ENCODE measurements at places on chromosomes 16 and 17. TPM values are rescaled to one million over a fixed set of nuclear protein-coding genes. Genes with fewer than 3 reads are reported as not detected.

The ATP2A1 gene
- 2.9 TPM for total RNA-seq

The SMIM36 gene
- not detected for total RNA-seq

The SMPD3 gene
- 0.20 TPM for total RNA-seq

The EPOP gene
- total RNA-seq = 3.7 TPM

The SPN gene
- 0.38 TPM for total RNA-seq

The FBRS gene
- 98.4 TPM for total RNA-seq

The ABCC12 gene
- total RNA-seq = not detected

The TMC8 gene
- 0.60 TPM for total RNA-seq

The NPIPB13 gene
- 37.1 TPM for total RNA-seq

The CRHR1 gene
- total RNA-seq = 0.36 TPM

The ZPBP2 gene
- not detected for total RNA-seq

The CD79B gene
- not detected for total RNA-seq

The B3GNT9 gene
- 21.4 TPM for total RNA-seq
